A549 treated with ZK216348 at 1 μM for 4 hours (cell line): ENCODE measurements at places on chromosomes 7 and 10. TPM values are rescaled to one million over a fixed set of nuclear protein-coding genes. Genes with fewer than 3 reads are reported as not detected.

The DNTT gene
- total RNA-seq: not detected in 5 replicates

The WASHC2A gene
- 12.0 to 15.4 TPM (median 13.1 TPM) in 5 replicates for total RNA-seq

The VWDE gene
- total RNA-seq: 0.29 to 1.3 TPM (median 0.47 TPM) in 5 replicates

The TWIST1 gene
- total RNA-seq: 2.2 to 3.9 TPM (median 3.4 TPM) in 5 replicates

The ARHGEF35 gene
- total RNA-seq: 0.15 to 0.51 TPM (median 0.33 TPM) in 5 replicates

The SERPINE1 gene
- total RNA-seq: 1,301 to 1,792 TPM (median 1,475 TPM) in 5 replicates

The PPP1R3C gene
- 21.0 to 26.7 TPM (median 22.6 TPM) in 5 replicates for total RNA-seq

The TCTN3 gene
- 35.6 to 46.1 TPM (median 44.8 TPM) in 5 replicates for total RNA-seq

The TRA2A gene
- 69.1 to 88.0 TPM (median 80.7 TPM) in 5 replicates for total RNA-seq

The PRKG1 gene
- not detected in 5 replicates for total RNA-seq

The STEAP4 gene
- not detected in 5 replicates for total RNA-seq

The NRBF2 gene
- 17.4 to 28.0 TPM (median 19.0 TPM) in 5 replicates for total RNA-seq

The CCDC7 gene
- total RNA-seq: 0.37 to 1.0 TPM (median 0.76 TPM) in 5 replicates

The SPAM1 gene
- total RNA-seq: not detected in 5 replicates

The TRIM50 gene
- not detected in 5 replicates for total RNA-seq

The FGFR2 gene
- 0.31 to 0.68 TPM (median 0.45 TPM) in 5 replicates for total RNA-seq

The WNT8B gene
- 0.07 TPM in 1 of 5 replicates, not detected in the others for total RNA-seq

The FUOM gene
- total RNA-seq: 9.9 to 16.2 TPM (median 11.9 TPM) in 5 replicates

The SCD gene
- total RNA-seq: 134 to 202 TPM (median 182 TPM) in 5 replicates

The COL1A2 gene
- not detected in 5 replicates for total RNA-seq

The SPDYE2 gene
- total RNA-seq: not detected in 5 replicates

The TRPV5 gene
- total RNA-seq: not detected in 5 replicates

The ERVW-1 gene
- total RNA-seq: not detected in 5 replicates

The CAMK2G gene
- 16.6 to 19.5 TPM (median 18.8 TPM) in 5 replicates for total RNA-seq

The LAMB1 gene
- 107 to 186 TPM (median 118 TPM) in 5 replicates for total RNA-seq

The PCLO gene
- 0.85 to 1.6 TPM (median 1.1 TPM) in 5 replicates for total RNA-seq

The GSDME gene
- 31.2 to 48.7 TPM (median 36.5 TPM) in 5 replicates for total RNA-seq

The C10orf67 gene
- total RNA-seq: 0.06 TPM in 1 of 5 replicates, not detected in the others

The FGF8 gene
- not detected in 5 replicates for total RNA-seq

The SEMA3A gene
- 3.7 to 6.6 TPM (median 4.8 TPM) in 5 replicates for total RNA-seq

The UNC5B gene
- total RNA-seq: 0.72 to 1.7 TPM (median 1.3 TPM) in 5 replicates

The MUC3A gene
- 9.8 to 23.5 TPM (median 22.0 TPM) in 5 replicates for total RNA-seq

The CYP2C9 gene
- total RNA-seq: not detected in 5 replicates
